ENCODE measurements at places on chromosomes 5 and 9. TPM values are rescaled to one million over a fixed set of nuclear protein-coding genes. Genes with fewer than 3 reads are reported as not detected.

DNA sequence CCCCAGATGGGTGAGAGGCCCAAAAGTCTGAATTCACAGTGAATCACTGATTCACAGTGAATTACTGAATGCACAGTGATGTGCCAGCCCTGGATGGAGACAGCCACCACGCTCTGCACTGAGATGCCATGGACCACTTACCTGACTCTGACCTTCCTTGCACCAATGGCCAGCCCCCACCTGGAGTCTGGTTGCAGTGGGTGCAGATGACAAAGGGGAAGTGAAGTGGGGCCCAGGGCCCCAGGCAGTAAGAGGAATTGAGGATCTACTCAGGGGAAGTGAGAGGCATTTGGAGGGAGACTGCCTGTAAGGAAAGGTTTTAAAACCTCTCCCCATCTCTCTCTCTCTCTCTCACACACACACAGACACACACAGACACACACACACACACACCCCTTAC, 412.1 kb downstream of the CYLC2 start:
- no peak for DNase-seq

DNA sequence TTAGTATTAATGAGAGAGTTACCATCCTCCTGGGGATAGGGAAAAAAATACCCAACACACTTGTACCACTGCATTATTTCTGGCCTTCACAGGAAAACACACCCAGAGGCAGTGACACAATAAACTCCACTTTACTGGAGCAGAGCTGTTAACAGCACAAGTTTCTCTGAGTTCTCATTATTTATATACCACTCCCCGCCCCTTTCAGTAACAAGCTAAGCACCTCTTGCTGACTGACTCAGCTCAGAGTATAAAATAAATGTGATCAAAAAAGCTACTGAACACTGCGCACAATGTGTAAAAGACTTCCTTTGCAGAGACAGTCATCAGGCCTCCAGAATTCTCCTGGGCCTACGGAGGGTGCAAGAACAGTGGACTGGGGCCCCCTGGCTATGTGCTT, 21.6 kb downstream of the KLF9 start:
- DNase-seq, result no peak

DNA sequence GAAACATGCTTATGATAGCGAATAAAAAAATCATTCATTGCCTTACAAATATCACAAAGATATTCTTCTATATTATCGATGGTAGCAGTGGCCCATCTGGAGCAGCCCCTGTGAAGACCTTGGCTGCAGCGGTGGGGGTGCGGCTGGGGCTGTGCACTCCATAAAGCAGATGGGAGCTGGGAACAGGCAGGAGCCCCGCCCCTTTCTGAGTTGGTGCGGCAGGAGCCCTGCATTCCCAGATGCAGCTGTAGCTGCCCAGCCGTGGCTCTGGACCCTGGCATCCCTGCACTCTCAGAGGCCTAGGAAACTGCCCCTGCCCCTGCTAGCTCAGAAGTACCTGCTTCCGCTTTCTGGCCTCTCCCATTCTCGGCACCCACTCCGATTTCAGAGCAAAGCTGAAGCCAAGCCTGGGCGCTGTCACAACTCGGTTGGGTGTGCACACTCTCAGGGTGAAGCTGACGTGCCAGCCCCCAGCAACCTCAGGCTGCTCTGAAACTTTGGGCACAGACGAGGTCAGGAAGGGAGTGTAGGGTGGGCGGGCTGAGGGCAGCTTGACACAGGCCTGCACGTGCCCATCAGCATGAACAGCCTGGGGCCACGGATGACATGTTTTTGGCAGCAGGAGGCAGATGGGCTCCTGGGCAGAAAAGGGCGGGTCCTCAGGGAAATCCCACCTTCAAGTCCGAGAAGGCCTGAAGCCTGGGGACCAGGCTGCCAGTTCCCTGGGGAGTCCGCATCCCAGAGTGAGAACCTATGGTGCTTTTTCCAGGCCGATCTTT, 1440.8 kb upstream of the ACO1 start:
- DNase-seq, result no peak

CBY3 gene
- total RNA-seq, result not detected

DNA sequence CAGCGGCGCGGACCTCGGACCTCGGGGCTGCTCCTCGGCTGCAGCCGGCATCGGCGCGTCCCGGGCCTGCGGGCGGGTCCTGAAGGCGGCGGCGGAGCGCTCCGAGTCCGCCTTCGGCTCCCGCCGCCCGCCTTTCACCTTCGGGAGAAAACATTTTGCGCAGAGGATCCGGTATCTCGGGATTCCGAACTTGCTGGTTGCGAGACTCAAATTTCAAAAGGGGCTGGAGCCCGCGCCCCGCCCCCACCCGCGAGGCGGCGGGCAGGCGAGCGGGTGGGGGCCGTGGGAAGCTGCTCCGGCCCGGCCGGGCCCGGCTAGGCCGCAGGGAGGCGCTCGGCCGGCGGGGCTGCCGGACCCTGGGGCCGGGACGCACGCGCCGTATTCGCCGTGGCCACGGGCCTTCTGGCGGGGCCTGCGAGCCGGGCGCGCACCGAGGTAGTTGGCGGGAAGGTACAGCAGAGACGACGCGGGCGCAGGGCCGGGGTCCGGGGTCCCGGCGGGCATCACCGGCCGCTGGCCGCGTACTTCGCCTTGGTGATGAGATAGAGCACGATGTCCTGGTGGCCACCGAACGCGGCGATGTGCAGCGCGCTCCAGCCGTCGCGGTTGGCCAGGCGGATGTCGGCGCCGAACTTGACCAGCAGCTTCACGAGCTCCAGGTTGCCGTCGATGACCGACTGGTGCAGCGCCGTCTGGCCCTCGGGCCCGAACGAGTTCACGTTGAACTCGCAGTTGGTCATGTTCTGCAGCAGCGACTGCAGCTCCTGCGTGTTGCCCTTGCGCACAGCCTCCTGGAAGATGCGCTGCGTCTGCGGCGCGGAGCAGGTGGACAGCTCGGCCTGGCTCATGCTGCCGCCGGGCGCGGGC, 757 bp downstream of the NRARP start:
- DNase-seq, result no peak

EPB41L4B gene
- 3.9 TPM for total RNA-seq

- DNase-seq, result no peak
Measured at GRCh38 chr5:102279711-102280110, 16.4 kb downstream of the SLCO4C1 start.

DNA sequence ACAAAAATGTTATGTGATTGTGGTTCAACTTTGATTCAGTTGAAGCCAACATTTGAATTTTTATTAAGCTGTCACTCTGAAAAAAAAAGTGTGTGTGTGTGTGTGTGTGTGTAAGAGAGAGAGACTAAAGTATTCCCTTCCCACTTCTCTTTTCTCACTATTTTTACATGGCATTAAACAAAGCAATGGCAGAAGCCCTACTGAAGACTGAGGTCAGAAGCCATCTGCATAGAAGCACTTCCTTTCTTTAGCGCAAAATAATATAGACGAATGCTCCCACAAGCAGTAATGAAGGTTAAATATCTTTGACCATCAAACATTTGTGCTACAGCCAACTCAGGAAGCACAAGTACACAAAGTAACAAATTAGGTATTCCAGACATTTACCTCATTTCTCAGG, 540.5 kb downstream of the KCTD16 start:
- no peak for DNase-seq

- DNase-seq, result no peak
Measured at GRCh38 chr9:130345897-130346385, 80.4 kb downstream of the HMCN2 start.

DNA sequence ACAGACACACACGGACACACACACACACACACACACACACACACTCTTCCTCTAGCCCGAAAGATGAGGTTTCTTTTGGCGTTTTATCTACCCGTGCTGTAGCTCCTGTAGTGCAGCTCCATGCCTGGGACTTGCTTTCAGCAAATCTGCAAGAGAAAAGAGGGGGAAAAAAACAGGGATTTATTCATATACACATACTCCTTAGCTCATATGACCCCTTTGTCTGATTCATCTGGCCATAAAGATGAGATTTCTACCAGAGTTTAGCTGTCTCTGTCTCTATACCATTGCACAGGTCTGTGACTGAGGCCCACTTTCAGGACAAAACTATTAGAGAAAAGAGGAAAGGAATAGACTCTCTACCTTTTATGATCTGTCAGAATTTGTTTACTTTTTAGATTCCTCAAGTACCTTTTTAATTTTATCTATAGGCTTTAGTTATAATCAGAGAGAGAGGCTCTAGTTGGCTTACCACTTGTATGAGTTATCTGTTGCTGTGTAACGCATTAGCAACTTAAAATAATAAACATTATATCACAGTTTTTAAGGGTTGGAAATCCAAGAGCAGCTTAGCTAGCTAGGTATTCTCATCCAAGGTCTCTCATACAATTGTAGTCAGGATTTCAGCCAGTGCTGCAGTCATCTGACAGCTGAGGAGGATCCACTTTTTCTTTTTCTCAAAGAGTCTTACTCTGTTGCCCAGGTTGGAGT, 14.7 kb downstream of the SNX2 start:
- no peak for DNase-seq

- no peak for DNase-seq
Measured at GRCh38 chr5:72841756-72842535, 25.5 kb downstream of the TNPO1 start.

- DNase-seq, result no peak
Measured at GRCh38 chr5:87393331-87393730, 19.4 kb downstream of the CCNH start.

CACNA1B gene
- not detected for total RNA-seq

ADAMTS16 gene
- total RNA-seq, result 0.34 TPM

SHROOM1 gene
- 11.3 TPM for total RNA-seq

DNA sequence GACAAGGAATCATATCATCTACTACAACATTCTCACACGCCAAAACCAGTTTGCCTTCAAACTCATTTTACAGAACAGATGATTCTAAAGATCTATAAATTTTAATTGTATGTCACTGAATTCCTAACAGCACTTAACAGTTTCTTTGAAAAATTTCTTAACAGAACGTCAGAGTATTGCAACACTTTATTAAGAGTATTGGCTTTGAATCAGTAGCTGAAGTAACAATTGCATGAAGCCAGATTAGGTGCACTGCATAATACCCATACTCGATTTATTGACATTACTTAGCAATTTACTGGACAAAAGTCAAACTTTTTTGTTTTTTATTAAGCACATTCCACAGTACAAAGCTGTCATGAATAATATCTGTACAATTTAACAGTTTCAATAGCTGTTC, 75.8 kb downstream of the SMIM23 start:
- DNase-seq, result no peak

NR5A1 gene
- 0.14 TPM for total RNA-seq

- no peak for DNase-seq
Measured at GRCh38 chr9:6931913-6932312, 174.1 kb downstream of the KDM4C start.

KIF12 gene
- total RNA-seq, result 1.5 TPM

DNA sequence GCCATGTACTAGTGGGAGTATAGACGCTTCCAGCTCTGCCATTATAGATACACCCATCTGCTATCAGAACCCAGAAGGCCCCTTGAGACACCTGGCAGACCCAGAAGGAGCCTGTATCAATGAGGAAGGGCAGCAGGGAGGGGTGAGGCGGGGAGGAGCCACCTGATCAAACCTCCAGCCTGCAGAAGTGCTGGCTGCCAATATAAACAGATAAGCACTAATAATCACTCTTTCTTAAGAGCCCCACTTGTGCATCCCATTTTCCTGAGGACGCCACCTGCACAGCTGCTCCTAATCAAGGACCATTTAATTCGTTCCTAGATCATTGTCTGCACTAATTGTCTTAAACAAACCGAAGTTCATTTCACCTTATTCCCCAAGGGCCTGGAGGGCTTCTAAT, 75.0 kb upstream of the NEK6 start:
- no peak for DNase-seq

- no peak for DNase-seq
Measured at GRCh38 chr5:123868267-123868666, 356.3 kb downstream of the CSNK1G3 start.

TMEM174 gene
- not detected for total RNA-seq

DNA sequence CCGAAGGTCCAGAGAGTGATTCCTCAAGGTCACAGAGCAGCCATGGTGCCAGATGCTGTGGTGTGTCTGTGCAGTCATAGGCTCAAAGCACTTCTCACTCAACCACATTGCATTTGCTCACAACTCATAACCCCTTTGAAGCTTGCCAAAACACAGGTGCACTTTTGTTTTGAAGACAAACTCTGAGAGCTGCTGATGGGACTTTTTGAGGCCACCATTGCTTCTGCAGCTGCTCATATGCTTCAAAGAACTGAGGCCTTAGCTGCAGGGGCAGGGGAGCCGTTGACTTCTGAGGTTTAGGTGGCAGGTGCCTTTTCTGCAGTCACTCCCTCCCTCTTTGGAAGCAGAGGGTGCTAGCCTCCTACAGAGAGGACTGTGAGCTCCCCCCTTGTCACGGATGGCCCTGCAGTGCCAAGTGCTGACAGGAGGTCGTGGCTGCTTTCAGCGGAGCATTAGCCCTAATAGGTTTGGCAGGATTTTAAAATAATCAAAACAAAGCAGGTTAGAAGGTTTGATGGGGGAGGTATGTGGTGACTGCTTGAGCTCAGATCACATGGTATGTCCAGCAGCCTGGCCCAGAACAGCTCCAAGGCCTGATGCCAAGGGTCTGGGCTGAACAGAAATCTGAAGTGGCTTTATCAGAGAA, 232.1 kb downstream of the MAN2A1 start:
- DNase-seq, result no peak

GRCh38 chr5:145521066-145521465, 314.1 kb downstream of the PRELID2 start:
- no peak for DNase-seq

DNA sequence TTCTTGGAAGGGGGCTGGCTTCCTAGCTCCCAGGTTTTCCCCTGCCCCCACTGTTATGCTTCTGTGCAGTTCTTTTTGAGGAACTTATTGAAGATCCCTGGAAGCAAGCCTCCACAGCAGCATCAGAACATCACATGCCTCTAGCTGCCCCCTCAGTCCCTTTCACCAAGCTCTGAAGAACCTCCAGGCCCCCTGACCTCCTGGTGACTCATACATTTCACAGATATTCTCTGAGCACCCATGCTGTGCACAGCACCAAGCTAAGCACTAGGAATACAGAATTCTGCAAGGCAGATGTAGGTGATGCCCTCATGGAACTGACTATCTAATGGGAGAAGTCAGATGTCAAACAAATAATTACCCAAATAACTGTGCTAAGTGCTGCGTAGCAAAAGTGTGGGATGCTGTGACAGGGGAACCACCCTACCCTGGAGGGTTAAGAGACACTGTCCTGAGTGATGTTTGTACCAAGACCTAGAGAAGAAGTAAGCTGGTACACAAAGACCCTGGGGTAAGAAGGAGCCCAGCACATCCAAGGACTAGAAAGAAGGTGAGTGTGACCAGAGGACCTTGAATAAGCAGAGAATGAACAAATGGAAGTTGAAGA, 213.7 kb upstream of the NR4A3 start:
- DNase-seq, result no peak

INSYN2B gene
- not detected for total RNA-seq

- no peak for DNase-seq
Measured at GRCh38 chr9:120729791-120730241, 15.5 kb upstream of the MEGF9 start.

GRCh38 chr9:3277200-3277599, 248.6 kb downstream of the RFX3 start:
- DNase-seq, result no peak

GRCh38 chr9:117777823-117778222, 73.6 kb downstream of the TLR4 start:
- DNase-seq, result no peak

- no peak for DNase-seq
Measured at GRCh38 chr5:30436691-30437090, 756.8 kb upstream of the CDH6 start.

PCDHB5 gene
- total RNA-seq, result 11.5 TPM

- DNase-seq, result no peak
Measured at GRCh38 chr5:96875791-96876291, 459 bp upstream of the ERAP2 start.

SH3TC2 gene
- 1.9 TPM for total RNA-seq
